ENCODE measurements at places on chromosomes 5 and 9.

GRCh38 chr9:126297661-126298060 lies 29.0 kb upstream of the MVB12B start:
- no peak for DNase-seq

DNA sequence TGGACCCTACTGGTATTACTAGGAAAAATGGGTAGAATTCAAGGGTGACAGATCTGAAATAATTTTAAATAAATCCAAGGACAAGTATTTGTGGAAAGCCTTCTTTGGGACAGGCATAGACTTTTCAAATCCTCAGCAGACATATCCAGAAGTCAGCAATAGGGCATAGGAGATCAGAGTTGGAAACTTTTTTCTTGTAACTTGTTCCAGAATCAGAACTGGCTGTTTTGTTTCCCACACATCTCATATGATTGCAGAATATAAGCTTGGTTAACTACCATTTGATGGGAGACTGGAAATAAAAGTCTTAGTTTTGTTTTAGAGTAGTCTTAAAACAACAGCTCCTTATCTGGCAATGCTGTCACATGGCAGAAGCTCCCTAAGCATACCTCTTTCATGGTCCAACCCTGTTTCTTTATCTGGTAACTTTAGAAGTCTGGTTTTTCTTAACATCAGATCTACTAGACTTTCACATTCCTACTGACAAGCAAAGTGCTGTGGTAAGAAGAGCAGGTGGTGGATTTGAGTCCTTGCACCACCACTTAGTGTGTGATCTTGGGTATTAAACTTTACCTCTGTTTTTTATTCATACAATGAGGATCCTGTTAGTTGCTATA lies 25.1 kb downstream of the XRCC4 start:
- DNase-seq = no peak

- DNase-seq = no peak
These were observed 2.7 kb downstream of the ADAMTS2 start for GRCh38 chr5:179342577-179342976.

DNA sequence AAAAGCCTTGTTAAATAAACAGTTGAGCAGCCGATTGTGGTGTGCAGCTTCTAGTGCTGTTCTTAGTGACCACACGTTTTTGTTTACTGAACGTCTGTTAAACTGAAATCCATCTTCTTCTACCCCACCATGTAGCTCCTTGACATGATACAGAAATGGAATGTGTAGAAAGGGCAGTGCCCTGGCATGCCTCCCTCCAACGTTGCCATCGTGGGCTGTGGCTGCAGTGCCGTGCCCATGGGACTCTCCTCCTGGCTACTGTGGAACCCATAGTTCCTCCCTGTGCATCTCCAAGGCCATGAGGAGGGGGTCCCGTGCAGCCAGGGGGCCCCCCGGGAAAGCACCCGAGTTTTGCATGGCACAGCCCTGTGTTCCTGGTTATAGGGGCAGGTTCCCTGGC lies 23.3 kb upstream of the TGFBI start:
- DNase-seq = no peak

- DNase-seq = no peak
These were observed 283.8 kb upstream of the TMEM161B start for GRCh38 chr5:88552426-88552825.

DNA sequence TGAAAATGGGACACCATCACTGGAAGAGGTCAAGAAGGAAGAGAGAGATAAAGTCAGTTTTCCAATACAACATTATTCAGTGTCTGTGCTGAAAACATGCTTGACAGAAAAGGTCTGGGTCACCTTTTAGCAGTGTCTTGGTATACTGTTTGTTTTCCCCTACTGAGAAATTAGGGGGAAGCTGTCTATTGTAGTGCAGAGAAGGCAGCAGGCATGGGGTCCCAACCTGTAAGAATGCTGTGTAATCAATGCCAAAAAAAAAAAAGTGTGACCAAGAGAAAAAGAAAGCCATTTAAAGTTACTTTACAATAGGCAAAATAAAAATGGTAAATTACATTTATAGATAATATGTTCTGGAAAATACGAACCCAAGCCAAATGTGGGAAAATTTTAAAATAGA lies 139.3 kb downstream of the RAB3C start:
- DNase-seq = no peak

GRCh38 chr9:122011818-122012498 lies 81.2 kb downstream of the TTLL11 start:
- DNase-seq = no peak

DNA sequence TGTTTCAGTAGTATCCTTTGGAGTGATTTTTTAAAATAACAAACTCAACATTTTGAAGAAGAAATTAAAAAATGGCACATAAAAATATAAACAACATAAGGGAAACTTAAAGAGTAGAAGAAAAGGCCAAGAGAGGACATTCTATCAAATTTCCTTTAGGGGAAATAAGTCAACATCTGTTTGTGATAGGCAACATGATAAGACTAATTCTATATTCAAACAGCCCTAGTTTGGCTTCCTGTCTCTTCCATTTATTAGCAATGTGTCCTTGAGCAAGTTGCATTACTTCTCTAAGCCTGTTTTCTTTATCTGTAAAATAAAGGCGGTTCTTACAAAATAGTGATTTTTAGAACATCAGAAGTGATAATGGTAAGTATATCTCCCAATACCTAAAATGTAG lies 24.7 kb downstream of the TYRP1 start:
- DNase-seq = no peak

DNA sequence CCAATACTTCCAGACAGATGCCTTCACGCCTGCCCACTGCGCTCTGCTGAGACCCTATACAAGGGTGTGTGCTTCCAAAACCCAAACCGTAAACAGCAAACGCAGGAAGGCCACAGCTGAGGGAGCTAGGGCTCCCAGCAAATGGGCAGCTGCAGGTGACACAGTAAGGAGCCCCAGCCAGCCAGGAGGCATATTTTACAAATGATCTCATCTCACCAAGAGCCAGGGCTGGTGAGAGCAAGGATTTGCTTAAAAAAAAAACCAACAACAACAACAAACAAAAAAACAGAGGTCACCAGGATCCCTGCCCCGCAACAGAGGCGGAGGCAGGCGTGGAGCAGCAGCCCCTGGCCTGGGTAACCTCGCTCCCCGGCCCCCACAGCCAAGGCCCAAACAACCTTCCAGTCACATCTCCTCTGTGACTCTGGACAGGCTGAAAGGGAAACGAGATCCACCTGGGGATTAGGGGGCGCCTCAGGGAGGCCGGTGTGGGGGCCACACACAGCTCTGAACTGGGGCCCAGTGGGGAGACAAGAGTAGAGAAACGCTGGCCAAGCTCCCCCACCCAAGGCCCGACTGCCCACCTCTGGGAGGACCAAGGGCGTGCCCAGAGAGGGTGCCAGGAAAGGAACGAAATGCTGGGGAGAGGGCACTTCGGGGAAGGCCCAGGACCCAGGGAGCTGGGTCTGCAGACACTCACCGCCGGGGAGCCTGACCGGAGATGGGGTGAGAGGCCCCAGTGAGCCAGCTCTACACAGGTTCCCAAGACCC lies 3.3 kb downstream of the NACC2 start:
- no peak for DNase-seq

DNA sequence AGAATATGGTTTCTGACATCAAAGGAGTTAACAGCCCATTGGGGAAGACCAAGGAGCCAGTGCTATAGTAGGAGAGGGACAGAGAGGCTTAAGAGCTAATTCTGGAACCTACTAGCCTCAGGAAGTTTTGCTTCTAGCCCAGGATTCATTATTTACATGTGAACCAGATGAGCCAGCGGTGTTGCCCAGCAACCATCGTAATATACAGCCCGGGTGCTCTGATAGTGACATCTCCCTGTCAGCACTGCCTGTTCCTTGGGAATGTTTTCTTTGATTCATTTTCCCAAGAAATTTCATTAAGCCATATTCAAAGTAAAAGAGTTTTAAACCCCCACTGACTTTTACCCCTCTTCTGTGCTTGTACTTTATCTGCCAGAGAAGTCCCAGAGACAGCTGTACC lies 217.4 kb upstream of the ADAMTSL1 start:
- DNase-seq = no peak

GRCh38 chr9:137388589-137389427 lies 34.2 kb downstream of the EXD3 start:
- DNase-seq = no peak

- DNase-seq = no peak
These were observed 27.3 kb downstream of the CNTFR start for GRCh38 chr9:34562135-34562745.

DNA sequence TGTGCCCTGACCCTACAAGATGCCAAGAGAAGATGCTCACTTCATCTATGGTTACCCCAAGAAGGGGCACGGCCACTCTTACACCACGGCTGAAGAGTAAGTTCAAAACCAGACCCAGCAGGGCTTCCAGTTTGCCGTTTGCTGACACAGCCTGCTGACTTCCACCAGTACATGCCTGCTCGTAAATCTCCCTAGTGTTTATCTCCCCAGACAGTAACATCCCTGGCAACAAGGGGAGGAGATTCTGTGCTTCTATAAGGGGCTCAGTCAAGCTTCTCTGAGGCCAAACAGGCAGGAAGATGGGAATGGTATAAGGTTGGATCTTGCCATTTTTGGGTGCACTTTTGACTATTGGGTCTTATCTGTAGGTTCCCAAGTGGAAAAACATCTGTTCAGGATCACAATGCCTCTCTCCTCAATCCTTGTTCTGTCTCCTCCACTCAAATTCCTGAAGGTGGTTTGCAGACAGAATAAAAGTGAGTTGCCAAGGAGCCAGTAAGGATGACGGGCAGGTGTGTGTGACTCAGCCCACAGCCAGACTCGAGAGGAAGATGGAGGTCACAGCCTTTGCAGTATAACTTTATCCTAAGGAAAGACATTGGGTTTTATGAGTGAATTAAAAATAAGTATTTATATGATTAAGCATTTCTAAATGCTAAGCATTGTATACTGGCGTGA lies 1.9 kb downstream of the MLANA start:
- no peak for DNase-seq

All from LNCaP clone FGC (cell line).